ENCODE measurements at places on chromosomes 6 and 20. TPM values are rescaled to one million over a fixed set of nuclear protein-coding genes. Genes with fewer than 3 reads are reported as not detected.

GRCh38 chr6:111423960-111424846 lies 58.8 kb downstream of the REV3L start:
- H3K36me3 ChIP-seq, result peaks cover 20% of the 10 kb centered on the region
- no peak overlapping the region for H3K27ac ChIP-seq
- DNase-seq, result no peak
- no peak overlapping the region for H3K4me3 ChIP-seq
- peaks cover 22% of the 10 kb centered on the region for H3K4me1 ChIP-seq

The PLG gene
- polyA plus RNA-seq, result not detected

- H3K27ac ChIP-seq, result no peak overlapping the region
- no peak for DNase-seq
- no peak overlapping the region for H3K4me3 ChIP-seq
- H3K36me3 ChIP-seq, result no peaks in the 10 kb centered on the region
- no peaks in the 10 kb centered on the region for H3K27me3 ChIP-seq
Measured at GRCh38 chr6:56671651-56672461, 29.2 kb upstream of the DST start.

- no peak overlapping the region for H3K27ac ChIP-seq
- H3K4me1 ChIP-seq, result no peaks in the 10 kb centered on the region
- DNase-seq, result no peak
- no peak overlapping the region for H3K4me3 ChIP-seq
Measured at GRCh38 chr6:168565112-168565511, 124.1 kb downstream of the SMOC2 start.

- H3K36me3 ChIP-seq, result peaks cover 90% of the 10 kb centered on the region
- no peak overlapping the region for H3K4me3 ChIP-seq
- no peak overlapping the region for H3K27ac ChIP-seq
- H3K27me3 ChIP-seq, result no peaks in the 10 kb centered on the region
- DNase-seq, result no peak
Measured at GRCh38 chr6:42239736-42240375, 22.2 kb upstream of the MRPS10 start.

The PACSIN1 gene
- polyA plus RNA-seq, result 0.82 TPM

The FAM110A gene
- 4.5 TPM for polyA plus RNA-seq

DNA sequence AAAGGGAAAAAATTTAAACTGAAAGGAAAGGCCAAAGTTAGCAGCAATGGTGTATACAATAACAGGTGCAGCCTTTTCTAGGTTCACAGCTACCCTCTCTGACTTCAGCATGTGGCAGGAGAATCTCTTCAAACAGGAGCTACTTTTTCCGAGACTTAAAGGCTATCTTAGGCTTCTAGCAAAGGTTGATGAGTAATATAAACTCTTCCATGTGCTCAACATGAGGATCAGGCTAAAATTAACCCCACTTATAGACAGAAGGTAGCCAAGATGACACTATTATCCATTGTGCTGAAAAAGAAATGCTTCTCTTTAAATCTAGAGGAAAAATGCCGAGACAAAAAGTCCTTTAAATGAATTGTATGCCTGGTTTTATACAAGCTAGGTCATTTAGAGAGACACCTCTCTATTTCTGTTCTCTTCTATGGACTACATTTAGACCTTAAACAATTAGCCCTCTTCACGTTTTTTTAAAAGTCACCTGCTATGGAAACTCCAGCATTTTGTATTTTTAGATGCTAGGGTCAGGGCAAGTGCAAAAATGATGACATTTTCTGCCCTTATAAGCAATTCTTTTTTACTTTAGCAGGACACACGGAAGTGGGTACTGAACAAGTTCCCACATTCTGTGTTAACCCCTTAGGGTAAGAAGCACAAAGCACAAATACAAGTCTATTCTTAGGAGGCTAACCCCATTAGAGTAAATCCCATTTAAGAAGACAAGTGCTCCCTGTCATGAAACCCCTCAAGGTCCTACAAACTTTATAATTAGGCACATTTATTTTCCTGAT lies 216.8 kb upstream of the CITED2 start:
- DNase-seq, result no peak
- H3K4me3 ChIP-seq, result no peak overlapping the region
- no peaks in the 10 kb centered on the region for H3K36me3 ChIP-seq
